SHP77 (cell line): ENCODE measurements at places on chromosomes 7 and 10.

GRCh38 chr10:132856869-132857524 is 71.0 kb upstream of the NKX6-2 start:
- no peak for DNase-seq

GRCh38 chr10:128017822-128018221 is 108.4 kb downstream of the MKI67 start:
- DNase-seq = no peak

- DNase-seq = no peak
Measured at GRCh38 chr7:120168066-120168465, 104.9 kb upstream of the KCND2 start.

- DNase-seq = no peak
Measured at GRCh38 chr10:113302062-113302461, 250.8 kb upstream of the HABP2 start.

DNA sequence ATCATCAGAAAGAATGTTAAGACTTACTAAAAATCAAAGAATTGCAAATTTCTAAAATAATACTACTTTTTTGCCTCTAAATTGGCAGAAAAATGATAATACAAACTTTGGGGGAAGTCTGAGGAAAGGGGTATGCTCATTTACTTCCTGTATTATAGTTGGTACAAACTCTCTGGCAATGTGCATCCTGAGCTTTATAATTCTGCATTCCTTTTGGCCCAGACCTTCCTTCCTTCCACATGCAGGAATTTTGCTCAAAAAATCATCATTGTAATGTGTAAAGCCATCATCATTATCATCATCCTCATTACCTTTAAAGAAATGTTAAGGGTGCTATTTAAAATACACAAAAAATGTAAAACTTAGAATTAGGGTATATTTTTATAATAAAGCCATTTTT is 148.5 kb downstream of the ZNF438 start:
- DNase-seq = no peak

- DNase-seq = no peak
Measured at GRCh38 chr7:92137557-92137956, 3.3 kb upstream of the CYP51A1 start.

GRCh38 chr10:26446258-26446657 is 8.1 kb downstream of the APBB1IP start:
- no peak for DNase-seq

GRCh38 chr7:29214816-29215215 is 20.2 kb downstream of the CHN2 start:
- no peak for DNase-seq

DNA sequence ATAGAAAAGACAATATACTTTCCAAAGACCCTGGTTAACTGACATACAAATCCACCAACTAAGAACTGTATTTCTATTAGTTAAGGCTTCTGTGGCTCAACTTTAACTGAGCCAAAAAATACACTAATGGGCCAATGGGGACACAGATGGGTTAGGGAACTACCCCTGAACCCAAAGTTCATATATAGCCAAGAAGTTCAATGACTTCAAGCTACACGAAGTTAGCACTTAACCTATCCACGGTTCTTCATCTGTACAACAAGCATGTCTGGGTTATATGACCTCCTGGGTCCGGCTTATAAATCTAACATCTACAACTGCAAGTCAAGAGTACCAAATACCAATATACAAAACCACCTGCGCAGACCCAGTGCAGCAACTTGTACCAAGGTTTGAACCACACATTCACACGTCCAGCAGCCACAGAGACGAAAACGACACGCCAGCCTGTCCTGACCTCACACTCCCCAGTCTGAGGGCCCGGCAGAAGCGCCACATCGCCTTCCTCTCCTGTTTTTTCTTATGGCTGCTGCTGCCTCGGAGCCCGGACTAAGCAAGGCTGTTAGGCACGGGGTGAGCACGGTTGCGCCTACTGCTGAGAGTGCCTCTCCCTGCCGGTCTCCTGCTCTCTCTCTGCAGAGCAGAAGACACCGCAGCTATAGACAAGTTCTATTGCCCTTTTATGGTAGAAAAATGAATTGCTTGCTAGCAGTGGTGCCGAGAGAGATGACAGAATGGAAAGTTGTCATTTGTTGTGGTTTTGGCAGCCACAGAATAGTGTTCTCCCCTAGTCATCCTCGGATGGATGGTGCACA is 86.3 kb downstream of the RNF216 start:
- no peak for DNase-seq

DNA sequence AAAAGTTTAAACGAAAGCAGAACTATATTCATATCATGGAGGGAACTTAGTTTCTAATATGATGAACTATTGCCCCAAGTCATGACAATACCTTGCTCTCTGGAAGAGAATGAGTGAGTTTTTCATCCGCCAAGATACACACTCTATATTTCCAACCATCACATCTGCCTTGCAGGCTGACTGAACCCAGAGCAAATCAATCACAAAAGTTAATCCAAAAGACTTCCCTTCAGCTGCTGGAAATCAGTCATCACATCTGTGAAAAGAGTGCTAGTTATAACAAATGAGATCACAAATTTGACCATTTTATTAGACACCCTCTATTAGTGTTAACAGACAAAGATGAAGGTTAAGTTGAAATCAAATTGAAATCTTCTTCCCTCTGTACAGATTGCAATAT is 261.7 kb upstream of the PRKCQ start:
- DNase-seq = no peak

GRCh38 chr10:35307297-35307696 is 29.0 kb upstream of the CCNY start:
- no peak for DNase-seq

DNA sequence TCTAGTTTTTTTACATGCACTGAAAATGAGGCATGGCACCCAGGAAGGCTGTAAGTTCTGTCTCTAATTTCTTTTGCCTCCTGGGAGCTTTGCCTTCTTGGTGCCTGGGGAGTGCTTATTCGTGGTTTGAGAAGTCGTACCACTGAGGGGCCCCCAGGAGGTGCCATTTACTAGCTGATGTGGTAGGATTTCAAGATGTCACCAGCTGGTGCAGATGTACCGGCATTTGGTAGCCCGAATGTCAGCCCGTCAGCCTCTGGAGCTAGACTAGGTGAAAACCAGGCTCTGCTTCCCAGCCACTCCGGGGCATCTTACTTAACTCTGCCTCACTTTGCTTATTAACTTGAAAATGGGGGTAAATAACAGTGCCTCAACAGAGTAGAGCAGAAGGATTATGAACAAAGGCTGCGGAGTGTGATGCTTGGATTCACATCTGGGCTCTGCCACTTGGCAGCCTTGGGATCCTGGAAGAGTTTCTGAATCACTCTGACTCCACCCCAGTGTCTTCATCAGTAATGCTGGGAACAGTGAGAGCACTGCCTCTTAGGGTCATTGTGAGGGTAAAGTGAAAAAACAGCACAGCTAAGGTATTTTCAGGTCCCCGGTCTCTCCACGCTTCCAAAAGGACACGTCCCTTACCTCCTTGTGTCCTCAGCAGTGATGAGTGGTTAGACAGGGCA is 31.4 kb upstream of the BTBD16 start:
- no peak for DNase-seq

DNA sequence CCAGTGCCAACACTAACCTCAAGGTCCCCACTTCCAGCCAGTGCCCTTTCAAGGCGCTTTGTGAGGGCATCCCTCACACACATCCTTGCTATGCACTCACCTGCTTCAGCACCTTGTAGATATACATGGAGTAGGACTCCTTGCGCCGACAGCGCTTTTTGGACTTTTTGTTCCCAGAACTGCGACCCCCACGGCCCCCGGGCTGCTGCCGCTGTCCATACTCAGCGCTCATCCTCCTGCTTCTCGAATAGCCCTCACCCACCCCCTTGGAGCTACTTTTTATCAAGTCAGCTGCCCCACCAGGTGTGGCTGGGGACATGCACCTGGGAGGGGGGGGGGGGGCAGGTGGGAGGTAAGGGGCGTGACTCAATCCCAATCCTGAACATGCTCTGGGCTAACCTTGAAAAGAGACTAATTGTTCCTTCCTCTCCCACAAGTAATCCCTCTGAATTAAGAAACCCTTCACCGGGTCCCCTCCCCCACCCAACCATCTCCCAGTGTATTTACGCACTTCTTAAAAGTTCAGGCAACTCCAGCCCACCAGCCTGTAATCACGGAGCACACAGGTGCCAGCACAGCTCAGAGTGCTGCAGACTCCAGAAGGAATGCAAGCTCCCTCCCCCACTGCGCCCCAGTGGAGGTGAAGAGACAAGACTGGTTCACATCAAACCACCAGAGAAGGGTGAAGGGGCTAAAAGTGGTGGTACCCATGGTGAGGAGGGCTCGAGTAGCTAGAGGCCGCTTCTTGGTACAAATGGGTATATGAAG is at the start of gene H2BK1:
H2BK1 (minus strand) TSS at position 402 of the 768 bp plus-strand sequence; CDS start at position 232, 170 bp downstream.
- no peak for DNase-seq

DNA sequence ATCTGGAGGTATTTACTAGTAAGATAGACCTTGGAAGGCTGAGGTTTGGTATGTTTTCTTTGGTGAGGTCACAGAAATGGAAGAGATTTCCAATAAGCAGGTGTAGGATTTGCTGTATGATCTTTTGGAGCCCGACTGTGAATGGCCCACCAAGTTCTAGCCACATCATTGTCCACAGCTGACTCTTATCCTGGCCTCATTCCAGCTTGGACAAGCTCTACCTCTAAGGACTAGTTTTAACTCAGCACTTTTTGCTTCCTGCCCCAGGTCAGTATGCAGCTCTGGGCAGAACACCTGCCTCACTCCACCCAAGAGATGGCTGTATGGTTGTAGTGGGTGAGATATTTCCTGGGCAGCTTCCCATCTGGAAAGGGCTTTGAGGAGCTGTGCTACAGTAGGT is 6.1 kb upstream of the CPA4 start:
- DNase-seq = no peak

- no peak for DNase-seq
Measured at GRCh38 chr10:15486404-15486803, 115.3 kb upstream of the FAM171A1 start.

GRCh38 chr7:141709749-141710148 is 1.6 kb downstream of the WEE2 start:
- DNase-seq = no peak
